Esophagus squamous epithelium (tissue), 5 donors: ENCODE measurements at places on chromosomes 12 and 14.

DNA sequence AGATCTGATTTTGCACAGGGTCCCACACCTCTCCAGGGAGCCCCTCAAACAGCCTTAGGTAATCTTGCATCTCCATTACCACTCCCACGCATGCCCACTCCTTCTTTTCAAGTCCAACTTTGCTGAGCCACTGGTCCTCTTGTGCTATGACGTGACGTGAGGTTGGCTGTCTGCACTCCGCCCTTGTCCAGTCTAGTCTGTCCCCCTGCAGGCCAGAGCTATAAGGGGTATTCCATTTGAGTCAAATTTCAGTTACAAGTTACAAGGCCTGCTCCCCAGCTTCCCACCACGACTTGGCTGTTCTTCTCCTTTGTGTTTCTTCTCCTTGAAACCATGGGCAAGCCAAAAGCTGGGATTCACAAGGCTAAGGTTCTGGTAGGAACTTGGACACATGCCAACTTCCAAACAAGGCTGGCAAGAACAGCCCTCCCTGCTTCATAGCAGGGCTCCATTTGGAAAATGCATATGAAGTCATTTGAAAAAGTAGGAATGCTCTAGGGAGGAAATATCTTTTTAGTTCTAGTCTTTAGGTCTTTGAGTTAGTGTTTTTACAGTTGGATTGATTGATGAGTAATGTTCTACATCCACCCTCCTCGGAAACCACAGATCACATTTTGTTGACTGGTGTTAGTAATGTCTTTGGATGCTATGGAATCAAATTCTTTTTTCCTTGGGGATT, 49.1 kb downstream of the KCNA1 start:
- no peak for DNase-seq

- DNase-seq = no peak
These were observed 65.5 kb upstream of the BEGAIN start for GRCh38 chr14:100652744-100653143.

DNA sequence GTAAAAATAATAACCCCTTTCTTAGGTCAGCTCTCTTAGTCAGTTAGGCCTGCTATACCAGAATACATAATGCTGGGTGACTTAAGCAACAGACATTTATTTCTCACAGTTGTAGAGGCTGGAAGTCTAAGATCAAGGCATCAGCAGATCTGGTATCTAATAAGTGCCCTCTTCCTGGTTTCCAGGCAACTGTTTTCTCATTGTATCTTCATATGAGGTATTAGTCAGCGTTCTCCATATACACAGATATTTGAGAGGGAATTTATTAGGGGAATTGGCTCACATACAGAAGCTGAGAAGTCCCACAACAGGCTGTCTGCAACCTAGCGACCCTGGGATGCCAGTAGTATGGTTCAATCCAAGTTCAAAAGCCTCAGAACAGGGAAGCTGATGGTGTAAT, 896.0 kb downstream of the GALC start:
- DNase-seq = no peak

DNA sequence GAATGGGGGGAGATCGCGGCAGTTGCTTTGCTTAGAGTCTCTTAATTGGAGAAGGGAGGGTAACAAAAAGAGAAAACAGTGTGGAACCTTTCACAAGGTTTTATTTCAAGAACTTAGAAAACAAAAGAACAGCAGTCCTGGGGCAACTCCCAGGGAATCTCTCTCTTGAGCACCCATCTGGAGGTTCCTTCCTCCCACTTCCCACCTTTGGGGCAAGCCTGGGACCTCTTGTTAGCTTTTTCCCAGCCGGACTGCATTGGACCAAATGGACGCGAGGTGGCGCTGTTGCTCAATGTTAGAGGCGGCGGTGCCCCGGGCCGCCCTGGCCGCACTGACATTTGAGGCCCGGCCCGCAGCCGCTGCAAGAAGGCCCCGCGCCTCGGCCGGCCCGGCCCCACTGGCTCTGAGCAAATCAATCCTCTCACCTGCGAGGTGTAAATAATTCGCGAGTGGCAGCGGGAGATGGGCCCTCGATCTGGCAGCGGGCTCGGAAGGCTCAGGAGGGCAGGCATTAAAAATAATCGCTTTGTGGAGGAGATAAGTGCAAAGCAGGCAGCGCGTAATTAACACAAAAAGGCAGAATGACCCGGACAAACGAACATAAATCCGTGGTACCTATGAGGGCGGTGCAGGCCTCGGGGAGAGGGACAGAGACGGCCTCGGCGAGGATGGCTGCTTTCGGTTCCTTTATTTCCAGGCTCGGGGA, 2.8 kb upstream of the HOXC8 start:
- peak; percentile 22 for DNase-seq

DNA sequence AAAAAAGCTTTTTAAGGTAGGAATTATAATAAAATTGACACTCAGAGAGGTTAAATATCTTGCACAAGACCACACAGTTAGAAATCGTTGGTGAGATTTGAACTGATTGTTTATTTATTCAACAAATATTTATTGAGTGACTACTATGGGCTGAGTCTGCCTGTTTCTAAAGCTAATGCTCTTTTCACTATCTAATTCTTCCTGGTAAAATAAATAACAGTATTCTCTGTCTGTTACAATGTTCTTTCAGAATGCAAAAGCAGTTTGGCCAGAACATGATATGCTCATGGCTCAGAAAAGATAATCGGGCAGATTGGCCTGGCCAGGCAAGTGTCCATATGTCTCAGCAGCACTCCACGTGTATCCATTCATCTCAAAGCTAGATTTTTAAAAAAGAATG, 82.0 kb downstream of the BTG1 start:
- DNase-seq = no peak

DNA sequence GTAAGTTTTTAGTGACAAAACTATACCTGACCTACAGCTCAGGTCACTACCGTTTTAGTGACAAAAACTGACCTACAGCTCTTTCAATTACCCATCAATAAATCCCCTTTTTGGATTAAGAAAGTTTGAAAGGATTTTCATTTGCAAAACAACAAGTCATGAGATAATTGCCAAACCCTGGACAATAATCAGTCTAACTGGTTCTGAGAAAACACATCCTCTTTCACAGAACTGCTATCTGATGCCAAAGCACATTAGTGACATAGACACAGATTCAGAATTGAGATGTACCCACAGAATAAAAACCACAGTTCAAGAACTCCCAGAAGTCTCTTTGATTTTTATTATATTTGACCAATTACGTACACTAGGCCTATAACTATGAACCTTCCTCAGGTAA, 126.0 kb upstream of the COCH start:
- DNase-seq = no peak

DNA sequence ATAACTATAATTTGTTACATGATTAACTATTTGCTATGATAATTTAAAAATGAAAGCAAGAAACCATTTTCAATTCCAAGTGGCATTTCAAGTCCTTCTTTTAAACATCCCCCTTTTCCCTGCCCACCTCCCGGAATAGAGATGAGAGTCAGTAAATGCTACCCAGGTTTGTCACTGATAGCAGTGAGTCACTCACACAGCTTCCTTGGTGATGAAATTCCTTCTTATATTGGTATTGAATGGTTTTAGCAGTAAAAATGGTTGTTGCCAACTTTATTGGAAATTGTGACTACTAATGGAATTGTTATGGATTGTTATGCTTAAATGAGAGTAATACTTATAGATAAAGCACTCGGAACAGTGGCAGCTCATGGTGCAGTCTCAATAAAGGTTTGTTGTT, 90.5 kb downstream of the PPM1A start:
- no peak for DNase-seq

GRCh38 chr12:108368089-108368488, 29.0 kb upstream of the CMKLR1 start:
- DNase-seq = no peak

DNA sequence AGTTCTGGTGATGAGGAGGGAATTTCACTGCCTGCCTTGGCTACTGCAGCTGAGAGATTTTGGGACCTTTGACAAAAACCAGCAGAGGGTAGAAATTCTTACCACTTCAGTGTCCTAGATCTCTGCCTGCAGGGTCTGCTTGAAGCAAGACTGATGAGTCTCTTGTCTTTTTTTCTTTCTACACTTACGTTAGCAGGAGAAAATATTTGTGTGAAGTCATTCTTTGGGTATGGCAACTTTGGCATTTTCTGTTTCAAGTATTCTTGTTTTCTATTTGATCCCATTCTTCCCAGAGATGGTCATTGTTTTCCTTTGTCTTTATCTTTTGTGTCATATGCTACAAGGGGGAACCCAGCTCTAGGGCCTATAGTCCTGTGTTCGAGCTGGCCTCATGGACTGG, 65.6 kb upstream of the FERMT2 start:
- no peak for DNase-seq

- no peak for DNase-seq
These were observed 27.3 kb downstream of the TSHR start for GRCh38 chr14:80982711-80983110.

DNA sequence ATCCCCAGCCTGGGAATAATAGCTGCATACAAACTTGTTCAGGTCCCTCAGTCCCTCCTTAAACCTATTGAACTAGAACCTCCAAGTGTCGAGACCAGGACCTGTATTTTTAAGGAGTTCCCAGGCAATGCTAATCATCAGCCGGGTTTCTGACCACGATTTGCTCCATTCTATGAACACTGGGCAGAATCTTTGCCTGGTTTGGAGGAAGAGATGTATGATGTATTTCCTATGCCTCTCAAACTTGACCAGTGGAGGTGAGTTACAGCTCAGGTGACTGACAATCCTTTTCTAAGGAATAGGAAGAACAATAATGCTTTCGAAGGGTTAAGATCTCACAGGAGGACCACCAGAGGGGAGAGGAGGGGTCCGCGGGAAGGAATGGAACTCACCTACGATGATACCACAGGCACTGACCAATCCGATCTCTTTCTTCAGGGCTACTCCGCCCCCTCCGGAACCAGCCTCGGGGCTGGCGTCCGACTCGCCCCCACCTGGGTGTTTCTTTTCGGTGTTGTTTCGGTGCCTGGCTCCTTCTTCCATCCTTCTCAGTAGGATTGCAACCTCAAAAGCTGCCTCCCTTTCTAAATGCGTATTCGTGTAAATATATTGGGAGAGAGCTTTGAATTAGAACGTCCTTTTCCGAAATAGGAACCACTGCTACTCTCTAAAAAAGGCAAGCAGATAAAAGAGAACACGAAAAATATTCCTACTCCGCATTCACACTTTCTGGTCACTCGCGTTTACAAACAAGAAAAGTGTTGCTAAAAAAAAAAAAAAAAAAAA, 895 bp downstream of the SLC7A8 start:
- DNase-seq = no peak

DNA sequence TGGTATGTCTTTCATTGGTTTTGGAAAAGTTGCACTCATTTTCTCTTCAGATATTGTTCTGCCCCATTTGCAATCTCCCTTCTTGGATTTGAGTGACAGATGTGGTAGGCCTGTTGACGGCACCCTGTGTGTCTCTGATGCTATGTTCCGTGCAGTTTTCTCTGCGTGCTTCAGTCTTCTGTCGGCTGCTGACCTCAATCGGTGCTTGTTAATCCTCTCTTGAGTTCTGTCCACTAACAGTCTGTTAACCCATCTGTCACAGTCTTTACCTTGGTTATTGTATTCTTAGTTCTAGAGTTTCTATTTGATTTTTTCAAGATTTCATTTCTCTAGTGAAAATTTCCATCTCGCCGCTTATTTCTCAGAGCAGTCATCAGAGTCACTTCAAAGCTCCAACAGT, 20.7 kb upstream of the PLD4 start:
- DNase-seq = no peak

DNA sequence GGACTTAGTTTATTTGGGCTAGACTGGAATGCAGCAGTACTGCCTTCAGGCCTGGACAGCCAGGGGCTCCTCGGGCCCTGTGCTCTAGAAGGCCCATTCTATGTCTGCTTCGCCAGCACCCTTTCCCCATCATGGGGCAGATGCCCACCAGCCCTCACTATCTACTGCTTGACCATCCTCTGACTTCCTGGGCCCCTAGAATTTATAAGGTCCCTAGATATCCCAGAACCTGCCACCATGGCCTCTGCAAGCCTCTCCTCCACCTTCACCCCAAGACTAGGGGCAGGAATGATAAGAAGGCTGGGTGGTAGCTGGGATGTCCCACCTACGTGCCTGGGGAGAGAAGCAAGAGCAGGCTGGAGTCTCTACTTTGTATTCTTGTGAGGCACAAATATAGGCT, 58.8 kb upstream of the STRN3 start:
- no peak for DNase-seq

DNA sequence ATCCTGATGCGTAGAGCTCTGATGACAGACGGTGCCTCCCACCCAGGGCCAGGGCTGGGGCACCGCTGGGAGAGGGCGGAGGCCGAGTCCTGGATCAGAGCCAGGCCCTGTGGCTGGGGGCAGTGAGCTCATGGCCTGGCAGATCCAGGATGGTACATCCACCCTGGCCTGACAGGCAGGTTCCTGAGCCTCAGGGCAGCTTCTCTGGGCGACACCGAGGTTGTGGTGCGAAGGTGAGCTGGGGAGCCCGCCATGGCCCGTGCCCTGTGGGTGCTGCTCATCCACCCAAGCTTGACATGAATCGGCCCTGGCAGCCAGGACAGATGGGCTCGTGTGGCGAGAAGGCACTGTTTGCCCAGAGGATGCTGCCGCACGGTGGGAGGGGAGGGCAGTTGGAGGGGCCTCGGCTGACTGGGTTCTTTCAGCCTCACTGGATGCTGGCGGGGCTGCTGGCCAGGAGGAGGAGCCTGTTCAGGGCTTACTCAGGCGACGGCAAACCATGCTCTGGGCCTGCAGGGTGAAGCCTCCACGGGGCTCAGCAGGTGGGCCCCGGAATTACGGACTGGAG, 16.6 kb downstream of the LRTM2 start:
- DNase-seq = no peak

DNA sequence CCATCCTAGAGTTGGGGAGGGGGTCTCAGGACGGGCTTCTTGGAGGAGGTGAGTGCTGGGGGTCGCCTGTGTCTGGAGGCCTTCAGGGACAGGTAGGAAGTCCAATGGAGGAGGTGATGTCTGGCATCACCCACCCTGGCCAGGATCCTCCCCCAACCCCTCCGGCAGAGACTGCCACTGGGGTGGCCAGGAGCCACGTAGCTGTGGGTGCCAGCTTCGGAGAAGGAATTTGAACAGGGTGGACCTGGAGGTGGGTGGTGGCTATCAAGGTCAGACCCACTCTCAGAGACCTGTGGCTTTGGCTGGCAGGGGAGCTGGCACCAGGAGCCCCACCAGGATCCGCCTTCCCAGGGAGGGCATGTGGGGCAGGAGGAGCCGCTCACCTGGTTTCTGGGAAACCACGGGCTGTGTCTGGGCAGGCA, 9.1 kb downstream of the CEP170B start:
- DNase-seq = no peak

GRCh38 chr14:24837280-24838046, 203.5 kb upstream of the GZMB start:
- no peak for DNase-seq

GRCh38 chr12:56803750-56804149, 40.6 kb downstream of the HSD17B6 start:
- no peak for DNase-seq
